ENCODE measurements at places on chromosomes 16 and 17.
A peak's percentile ranks its signal among the peaks of the same experiment; 100 is the strongest.

- no peak for DNase-seq
Observed at GRCh38 chr16:11488304-11488703, 98.4 kb downstream of the LITAF start.

- DNase-seq = no peak
Observed at GRCh38 chr17:48179071-48179945, 71.7 kb downstream of the SNX11 start.

- DNase-seq = no peak
Observed at GRCh38 chr16:87015021-87015420, 302.2 kb downstream of the C16orf95 start.

DNA sequence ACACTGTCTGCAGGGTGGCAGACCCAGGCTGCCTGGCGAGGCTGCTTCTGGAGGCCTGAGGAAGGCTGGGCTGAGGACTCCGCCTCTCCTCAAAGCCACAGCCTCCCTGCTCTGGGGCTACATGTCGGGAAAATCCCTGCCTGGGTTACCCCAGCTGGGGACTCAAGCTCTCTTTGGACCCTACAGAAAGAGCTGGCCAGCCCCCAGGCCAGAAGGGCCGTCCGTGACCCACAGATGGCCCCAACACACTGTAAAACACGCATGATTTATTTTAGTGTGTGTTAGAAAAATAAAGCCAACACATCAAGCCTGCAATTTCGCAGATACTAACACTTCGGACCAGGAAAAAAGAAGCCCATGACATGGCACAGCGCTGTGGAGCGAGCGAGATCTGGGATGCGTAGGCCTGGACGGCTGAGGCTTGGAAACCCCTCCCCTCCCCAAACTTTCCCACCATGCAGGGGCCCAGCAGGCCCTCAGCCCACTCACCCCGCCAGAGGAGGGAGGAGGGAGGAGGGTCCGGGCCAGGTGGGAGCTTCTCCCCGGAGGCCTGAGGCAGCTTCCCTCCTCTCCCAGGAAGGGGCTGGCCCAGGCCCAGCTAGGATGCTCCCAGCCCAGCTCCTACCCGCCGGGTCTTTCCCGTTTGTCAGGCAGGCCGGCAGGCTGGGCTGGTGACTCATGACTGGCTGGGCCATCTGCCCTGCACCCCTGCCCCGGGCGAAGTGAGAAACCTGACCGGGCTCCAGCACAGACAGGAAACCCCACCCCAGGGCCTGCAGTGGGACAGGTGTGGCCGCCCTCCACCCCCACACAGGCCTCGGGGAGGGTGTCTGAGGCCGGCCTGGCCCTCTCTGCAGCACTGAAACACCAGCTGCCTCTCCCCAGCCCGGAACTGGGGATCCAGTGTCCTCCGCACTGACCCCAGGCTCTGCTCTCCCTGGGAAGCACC, 34.1 kb upstream of the SLC38A10 start:
- no peak for DNase-seq

DNA sequence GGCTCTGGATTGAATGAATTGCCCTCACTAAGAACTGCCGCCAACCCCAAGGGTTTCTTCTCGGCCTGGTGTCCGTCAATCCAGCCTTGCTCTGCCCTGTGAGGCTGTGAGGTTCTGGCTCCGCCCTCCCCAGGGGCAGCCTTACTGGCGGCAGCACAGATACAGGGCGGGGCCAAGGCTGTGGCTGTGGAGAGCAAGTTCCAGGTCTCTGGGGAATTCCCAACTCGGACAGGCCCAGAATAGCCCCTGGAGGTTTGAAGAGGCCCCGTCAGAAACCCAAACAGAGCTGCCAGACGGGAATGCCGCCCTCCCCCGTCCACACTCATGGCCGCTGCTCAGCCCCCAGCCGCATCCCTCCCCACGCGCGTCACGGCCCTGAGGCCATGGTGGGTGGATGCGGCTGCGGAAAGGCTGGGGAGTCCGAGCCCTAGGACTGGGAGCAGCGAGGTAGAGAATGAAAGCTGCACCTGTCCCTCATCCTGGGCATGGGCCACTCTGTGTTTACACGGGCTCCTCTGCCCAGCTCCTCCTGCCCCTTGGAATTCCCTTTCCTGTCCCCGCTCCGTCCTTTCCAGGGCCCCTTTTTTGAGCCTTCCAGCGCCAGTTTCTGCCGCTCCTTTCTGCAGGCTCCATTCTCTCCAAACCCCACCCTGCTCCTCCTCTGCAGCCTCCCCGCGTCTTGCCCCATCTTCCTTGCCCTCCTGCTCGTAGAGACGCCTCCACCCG, 660 bp upstream of the PRRT2 start:
- DNase-seq = peak; percentile 43
